PC-9 (cell line): ENCODE measurements at places on chromosomes 3 and 15.
A peak's percentile ranks its signal among the peaks of the same experiment; 100 is the strongest.

GRCh38 chr15:30023798-30024295 lies 58.9 kb upstream of the GOLGA8J start:
- DNase-seq = no peak

DNA sequence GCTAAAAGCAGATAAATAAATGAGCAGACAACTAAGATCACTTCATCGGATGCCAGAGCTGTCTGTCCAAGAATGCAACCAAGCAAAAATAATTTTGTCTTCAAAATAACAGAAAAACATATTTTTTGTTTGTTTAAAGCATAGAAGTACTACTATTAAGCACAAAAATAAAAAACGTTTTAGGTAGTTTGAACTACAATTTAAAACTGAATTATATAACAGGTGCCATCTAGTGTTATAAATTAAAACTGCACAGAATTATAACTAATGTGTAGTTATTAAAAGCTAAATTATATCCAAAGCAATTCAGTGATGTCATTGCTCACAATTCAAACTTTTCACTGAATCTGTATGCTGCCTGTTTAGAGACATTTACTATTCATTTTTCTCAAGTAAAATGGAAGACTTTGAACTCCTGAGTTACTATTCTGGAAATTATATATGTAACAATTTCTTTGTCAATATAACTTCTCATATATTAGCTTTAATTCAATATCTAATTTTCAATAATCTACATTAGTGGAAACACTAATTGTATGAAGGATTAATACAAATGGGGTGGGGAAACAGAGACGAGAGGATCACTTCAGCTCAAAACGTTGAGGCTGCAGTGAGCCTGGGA lies 29.5 kb downstream of the LINS1 start:
- DNase-seq = no peak

DNA sequence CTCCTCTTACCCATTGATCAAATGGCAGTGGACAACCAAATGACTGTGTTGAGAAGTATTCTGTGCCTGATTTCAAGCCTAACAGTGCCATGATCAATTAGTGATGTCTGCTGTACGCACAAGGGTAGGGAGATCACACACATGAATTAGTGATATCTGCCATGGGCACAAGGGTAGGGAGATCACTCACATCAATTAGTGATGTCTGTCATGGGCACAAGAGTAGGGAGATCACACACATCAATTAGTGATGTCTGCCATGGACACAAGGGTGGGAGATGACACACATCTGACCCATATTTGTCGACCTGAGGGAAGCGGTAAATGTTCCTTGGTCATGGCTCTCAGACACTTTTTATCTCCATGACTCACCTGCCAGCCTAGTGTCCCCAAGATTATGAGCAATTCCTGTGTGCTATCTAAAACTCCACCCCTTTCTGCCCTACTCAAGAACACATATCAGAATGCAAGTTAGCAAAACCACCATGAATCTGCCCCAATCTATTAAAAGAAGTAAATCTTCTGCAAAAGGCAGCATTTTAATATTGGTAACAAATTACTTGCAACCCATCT lies 165.0 kb downstream of the NTRK3 start:
- no peak for DNase-seq

- DNase-seq = no peak
Measured at GRCh38 chr15:48638963-48639362, 6.5 kb downstream of the FBN1 start.

DNA sequence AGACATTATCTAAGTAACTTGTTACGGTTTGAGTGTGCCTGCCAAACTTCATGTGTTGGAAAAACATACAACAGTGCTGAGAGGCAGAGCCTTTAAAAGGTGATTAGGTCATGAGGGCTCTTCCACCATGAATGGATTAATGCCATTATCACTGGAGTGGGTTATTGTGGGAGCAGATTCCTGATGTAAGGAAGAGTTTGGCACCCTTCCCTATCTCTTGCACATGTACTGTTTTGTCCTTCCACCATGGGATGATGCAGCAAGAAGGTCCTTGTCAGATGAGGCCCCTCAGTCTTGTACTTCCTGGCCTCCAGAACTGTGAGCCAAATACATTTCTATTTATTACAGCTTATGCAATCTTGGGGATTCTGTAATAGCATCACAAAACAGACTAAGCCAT lies 413.9 kb downstream of the EPHA3 start:
- no peak for DNase-seq

DNA sequence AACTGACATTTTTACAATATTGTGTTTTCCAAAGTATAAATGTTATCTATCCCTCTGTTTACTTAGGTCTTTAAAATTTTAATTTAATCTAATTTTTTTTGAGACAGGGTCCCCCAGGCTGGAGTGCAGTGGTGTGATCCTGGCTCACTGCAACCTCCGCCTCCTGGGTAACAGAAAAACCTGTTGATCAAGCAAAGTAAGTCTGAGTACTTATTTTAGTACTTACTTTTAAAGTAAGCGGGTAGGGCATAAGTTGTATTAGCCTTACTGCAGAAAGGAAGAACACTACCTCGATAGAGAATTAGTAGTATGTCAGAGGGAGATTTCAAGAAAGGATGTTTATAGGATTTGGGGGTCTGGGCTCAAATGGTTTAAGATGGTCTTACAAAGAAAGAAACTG lies 11.9 kb upstream of the FEM1B start:
- DNase-seq = no peak

- no peak for DNase-seq
Measured at GRCh38 chr3:126446301-126446700, 29.4 kb downstream of the ZXDC start.

DNA sequence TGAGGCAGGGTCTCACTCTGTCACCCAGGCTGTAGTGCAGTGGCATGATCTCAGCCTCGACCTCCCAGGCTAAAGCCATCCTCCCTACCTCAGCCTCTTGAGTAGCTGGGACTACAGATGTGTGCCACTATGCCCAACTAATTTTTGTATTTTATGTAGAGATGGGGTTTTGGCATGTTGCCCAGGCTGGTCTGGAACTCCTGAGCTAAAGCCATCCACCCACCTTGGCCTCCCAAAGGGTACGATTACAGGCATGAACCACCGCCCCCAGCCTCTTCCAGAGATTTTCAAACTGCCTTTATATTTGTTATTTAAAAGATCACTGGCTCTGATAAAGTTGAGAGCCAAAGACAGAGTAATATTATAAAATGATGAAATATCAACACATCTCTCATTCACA lies 37.3 kb downstream of the BSN start:
- no peak for DNase-seq

DNA sequence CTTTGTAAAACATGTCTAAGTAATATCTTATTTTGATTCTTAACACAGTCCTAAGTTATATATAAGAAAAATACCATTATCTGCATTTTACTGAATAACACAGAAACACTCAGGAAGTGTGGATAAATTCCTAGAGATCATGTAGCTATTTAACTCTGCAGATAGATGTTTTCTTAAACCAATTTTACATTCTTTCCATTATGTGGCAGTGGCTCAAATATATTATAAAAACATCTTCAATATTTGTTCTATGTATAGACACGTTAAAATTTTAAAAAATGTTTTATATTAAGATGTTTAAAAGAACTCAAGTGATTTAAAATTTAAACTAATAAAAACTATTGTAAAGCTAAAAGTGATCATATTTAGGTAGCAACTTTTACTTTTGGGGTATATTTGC lies 683.8 kb downstream of the DIPK2A start:
- no peak for DNase-seq

GRCh38 chr15:44075535-44075934 lies 119.5 kb downstream of the FRMD5 start:
- no peak for DNase-seq

DNA sequence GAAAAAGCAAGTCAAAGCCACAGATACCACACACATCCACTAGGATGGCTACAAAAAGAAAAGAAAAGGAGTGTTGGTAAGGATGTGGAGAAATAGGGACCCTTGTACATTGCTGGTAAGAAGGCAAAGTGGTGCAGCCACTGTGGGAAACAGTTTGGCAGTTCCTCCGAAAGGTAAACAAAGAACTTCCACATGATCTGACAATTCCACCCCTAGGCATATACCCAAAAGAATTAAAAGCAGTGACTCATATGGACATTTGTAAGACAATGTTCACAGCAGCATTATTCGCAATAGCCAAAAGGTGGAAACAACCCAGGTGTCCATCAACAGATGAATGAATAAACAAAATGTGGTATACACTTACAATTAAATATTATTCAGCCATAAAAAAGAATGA lies 22.2 kb upstream of the GMPPB start:
- peak; percentile 87 for DNase-seq

DNA sequence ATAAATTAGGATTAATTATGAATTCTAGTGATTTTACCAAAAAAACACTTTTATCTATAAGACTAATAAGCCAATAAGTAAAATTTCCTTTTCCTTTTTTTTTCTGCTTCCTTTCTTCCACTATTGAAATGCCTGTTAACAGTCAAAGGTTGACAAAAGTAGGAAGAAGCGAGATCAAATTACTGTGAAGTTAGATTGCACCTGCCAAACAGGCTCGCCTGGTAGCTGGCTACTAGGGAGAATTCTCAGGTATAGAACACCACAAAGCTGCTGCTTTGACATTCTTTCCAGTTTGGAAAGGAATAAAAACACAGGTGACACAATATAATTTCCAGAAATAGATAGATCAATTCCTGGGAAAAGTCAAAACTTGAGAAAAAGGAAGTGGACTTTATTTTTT lies 749.0 kb downstream of the NSUN3 start:
- peak; percentile 8 for DNase-seq

- DNase-seq = no peak
Measured at GRCh38 chr15:101537483-101538080, 48.1 kb upstream of the PCSK6 start.

DNA sequence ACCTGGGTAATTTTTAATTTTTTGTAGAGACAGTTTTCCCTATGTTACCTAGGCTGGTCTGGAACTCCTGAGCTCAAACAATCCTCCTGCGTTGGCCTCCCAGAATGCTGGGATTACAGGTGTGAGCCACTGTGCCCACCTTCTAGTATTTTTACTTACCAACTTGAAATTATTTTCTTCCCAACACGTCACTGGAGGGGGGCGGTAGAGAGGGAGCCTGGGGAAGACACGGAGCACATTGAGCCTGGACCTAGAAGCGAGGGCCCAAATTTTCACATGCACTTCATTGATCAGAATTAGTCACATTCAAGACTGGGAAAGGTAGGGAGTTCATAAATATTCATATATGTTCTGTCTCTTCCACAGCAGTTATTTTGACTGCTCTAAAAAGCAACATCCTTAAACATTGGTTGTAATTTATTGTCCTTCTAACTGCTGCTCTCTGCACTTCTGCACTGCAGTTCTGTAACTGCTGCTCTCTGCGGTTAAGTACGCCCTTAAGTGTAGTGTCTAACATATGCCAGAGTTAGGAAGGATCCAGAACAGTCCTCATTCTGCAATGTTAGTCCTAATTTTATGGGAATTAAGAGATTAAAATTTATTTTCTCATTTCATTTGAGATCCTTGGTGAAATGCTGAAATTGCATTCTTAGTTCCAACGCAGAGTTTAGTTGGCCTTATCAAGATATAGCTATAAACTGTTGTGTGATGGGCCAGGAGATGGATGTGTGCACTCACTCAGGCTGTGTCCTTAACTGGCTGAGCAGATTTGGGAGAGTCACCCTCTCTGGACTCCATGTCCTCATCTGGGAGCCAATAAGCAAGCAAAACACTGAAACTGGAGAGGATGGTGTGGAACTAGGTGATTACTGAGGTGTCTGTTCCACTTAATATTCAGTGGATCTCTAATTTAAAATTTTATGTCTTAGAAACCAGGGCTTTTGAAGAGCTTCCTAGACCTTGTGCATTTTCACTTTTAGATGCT lies 98.2 kb downstream of the STRIT1 start:
- no peak for DNase-seq

GRCh38 chr3:121748680-121749275 lies 763 bp downstream of the GOLGB1 start:
- DNase-seq = no peak

- DNase-seq = no peak
Measured at GRCh38 chr3:45958321-45958791, 15.1 kb downstream of the CXCR6 start.

DNA sequence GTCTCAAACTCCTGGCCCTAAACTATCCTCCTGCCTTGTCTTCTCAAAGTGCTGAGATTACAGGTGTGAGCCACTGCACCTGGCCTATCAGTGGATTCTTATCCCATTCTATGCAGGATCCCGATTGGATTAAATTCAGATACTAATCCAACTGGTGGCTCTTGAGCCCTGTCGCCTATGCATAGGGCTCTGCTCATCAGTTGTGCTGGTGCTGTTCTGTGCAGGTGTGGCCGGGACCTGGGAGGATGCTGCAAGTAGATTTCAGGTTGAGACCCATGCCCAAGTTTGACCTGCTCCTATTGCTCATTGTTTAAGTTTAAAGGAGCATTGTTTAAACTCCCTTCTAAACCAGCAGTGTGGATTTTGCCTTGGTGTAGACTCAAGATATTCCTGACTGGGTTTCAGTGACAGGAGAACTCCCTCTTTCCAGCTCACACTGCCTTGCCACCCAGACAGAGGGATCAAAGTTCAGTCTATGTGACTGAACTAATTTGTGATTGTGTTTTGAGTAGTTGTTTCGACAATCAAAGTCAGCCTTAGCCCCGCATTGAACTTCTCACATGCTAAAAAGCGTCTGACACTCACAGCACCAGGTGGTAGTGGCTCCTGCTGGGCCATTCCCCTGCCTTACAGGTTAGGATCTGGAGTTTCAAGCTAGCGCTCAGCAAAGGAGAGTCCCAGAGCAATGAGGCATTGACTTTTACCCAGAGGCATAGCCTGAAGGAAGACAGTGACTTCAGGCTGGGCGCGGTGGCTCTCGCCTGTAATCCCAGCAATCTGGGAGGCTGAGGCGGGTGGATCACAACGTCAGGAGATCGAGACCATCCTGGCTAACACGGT lies 45.0 kb upstream of the PIK3CB start:
- no peak for DNase-seq

DNA sequence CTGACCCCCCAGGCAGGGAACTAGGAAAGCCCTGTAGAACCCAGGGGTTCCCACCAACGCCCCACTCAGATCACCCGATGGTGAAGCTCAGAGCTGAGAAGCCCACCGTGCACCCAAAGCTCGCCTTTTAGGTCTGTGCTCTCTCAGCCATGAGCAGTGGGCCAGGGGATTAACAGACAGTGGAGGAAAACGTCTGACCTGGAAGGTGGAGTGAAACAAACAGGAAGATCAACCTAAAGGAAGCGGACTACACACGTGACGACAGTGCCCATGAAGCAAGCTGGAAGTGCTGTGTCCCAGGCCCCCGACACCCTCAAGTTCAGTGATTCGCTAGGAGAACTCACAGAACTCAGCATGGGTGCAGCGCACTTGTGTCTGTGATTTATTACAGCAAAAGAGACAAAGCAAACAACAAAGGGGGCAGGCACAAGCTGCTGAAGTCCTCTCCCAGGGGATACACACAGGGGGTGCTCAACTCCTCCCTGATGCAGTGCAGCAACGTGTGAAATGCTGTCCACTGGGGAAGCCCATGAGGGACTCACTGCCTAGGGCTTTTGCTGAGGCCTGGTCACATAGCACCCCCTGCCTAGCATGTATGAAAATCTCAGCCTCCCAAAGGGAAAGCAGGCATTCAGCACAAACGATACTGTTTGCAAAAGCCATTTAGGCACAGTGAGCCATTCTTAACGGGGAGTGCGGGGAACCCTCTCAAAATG lies 43.5 kb downstream of the CFAP92 start:
- no peak for DNase-seq
